ENCODE measurements at places on chromosomes 1 and 21. TPM values are rescaled to one million over a fixed set of nuclear protein-coding genes. Genes with fewer than 3 reads are reported as not detected.

MORC3 gene
- 35.7 TPM for total RNA-seq

FNBP1L gene
- 0.20 TPM for total RNA-seq

CRNN gene
- not detected for total RNA-seq

PIGV gene
- total RNA-seq: 16.1 TPM

ADCY10 gene
- total RNA-seq: 0.14 TPM

CFAP74 gene
- total RNA-seq: not detected

EXTL1 gene
- not detected for total RNA-seq

ERICH3 gene
- total RNA-seq: not detected

EPHA2 gene
- not detected for total RNA-seq

PRDM16 gene
- not detected for total RNA-seq

ITLN2 gene
- total RNA-seq: not detected

RNF186 gene
- not detected for total RNA-seq

RIPPLY3 gene
- not detected for total RNA-seq

PRDM15 gene
- 11.8 TPM for total RNA-seq

EFNA4 gene
- 6.8 TPM for total RNA-seq

CLCA4 gene
- not detected for total RNA-seq

NPPA gene
- total RNA-seq: not detected

SIKE1 gene
- total RNA-seq: 59.3 TPM

OR14A2 gene
- total RNA-seq: not detected

CR1 gene
- 0.14 TPM for total RNA-seq

DCDC2B gene
- not detected for total RNA-seq

COL9A2 gene
- total RNA-seq: 8.9 TPM

GCSAML gene
- 0.16 TPM for total RNA-seq

PDIK1L gene
- total RNA-seq: 19.9 TPM

Measured in T-helper 2 cell treated with Interferon-gamma antibody and Interleukin-4, amounts not matched to agents 100 ng/mL and 5 ng/mL, for 36 hours (primary cell).